NB4 (cell line): ENCODE measurements at places on chromosomes 3 and 15.

- DNase-seq = no peak
Observed at GRCh38 chr3:14555835-14556234, 15.7 kb upstream of the GRIP2 start.

DNA sequence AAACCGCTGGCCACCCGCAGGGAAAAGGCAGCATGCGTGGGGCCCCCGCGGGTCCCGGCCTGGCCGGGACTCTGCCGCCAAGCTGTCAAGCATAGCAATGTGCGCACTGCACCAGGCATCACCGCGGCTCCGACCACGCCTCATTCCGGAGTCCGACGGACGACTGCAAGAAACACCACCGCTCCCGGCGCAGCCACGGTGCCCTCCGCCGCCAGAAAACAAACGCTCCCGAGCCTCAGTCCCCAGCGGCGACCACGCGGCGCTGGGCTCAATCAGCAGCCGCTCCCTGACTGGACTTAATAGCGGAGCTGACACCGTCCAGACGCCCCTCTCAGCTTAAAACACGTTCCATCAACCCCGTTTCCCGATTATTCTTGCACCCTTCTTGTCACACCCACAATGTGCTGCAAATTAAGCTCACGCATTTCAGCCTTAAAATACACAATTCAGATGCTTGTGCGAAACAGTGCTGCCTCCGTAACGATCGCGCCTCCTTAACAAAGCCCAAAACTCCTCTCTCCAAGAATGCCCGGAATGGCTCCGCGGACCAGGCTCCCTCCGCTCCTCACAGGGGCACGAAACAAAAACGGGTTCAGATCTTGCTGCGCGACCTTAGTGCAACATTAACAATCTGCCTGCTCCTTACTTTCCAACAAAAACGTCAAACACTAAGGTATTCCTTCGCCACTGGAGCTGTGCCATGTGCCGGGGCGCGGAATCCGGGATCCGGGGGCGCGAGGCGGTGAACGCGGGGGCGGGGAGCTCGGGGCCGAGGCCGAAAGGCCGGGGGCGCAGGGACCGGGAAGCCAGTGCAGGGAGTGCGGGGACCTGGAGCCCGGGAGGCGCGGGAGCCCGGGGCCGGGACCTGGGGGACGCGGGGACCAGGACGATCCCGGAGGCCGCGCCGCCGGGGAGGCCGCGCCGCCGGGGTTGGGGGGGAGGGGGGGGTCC lies 655 bp downstream of the CYFIP1 start:
- DNase-seq = peak; percentile 81

DNA sequence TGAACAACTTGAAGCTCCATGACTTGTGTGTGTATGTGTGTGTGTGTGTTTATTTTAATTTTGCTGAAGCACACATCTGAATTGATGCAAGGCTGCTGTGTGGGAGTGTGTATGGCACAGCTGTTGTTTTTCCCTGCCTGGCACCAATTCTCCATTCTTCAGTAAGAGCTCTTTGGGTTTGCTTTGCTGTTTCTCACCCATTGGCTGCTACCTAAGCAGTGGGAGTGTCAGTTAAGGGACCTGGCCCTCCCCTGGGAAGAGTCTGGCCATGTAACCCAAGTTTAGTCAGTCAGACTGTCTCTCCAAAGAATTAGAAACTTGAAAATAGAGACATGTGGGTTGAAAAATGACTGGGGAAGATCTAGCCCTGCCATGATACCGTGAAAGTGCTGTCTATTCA lies 126.2 kb upstream of the SYNPR start:
- DNase-seq = no peak

GRCh38 chr3:129399895-129400357 lies 28.5 kb downstream of the EFCAB12 start:
- DNase-seq = peak; percentile 62

DNA sequence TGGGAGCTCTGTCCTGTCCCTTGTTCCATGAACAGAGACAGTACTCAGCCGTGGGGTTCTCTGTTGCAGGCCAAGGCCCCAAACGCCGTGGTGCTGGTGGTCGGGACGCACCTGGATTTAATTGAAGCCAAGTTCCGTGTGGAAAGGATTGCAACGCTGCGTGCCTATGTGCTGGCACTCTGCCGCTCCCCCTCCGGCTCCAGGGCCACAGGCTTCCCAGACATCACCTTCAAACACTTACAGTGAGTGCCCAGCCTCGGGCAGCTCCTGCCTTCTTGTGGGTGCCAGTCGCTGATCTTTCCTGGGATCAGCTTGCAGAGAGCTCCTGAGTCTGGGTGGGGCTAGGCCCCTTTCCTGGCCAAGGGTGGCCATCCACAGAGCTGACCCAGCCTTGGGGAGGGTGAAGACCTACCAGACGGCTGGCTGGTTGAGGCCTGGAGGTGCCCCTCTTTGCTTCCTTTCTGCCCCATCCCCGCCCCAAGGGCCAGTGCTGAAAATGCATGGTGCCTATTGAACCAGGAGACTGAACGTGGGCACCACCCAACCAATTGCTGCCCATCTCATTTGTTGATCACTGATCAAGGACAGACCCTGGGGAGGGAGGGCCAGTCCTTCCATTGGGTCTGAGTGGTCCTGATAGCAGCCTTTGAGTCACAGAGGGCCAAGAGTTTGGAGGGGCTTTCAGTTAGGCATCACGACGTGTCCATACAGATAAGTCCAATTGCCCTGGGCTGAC lies 106.9 kb downstream of the LRRK1 start:
- no peak for DNase-seq

- no peak for DNase-seq
Observed at GRCh38 chr3:177968891-177969290, 567.3 kb upstream of the KCNMB2 start.

GRCh38 chr3:9047452-9048346 lies 84.4 kb upstream of the RAD18 start:
- no peak for DNase-seq

GRCh38 chr15:57146506-57147201 lies 228.2 kb downstream of the TCF12 start:
- peak; percentile 61 for DNase-seq

GRCh38 chr3:8338424-8338823 lies 163.2 kb upstream of the LMCD1 start:
- DNase-seq = no peak

DNA sequence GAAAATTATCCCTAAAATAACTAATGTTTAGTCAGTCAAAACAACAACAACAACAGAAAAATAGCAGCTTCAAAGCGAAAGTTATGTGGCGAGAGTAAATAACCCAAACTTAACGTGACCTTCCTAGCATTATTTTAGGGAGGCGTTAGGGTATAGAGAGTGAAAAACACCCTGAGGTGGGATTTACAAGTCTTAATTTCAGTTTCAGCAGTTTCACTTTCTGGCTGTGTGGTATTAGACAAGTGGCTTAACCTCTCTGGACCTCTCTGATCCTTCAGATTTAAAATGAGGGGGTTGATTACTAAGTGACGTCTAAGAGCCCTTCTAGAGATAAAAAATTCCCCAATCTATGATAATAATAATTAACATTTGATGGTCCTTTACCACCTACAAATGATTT lies 291.2 kb downstream of the ZBTB20 start:
- no peak for DNase-seq

DNA sequence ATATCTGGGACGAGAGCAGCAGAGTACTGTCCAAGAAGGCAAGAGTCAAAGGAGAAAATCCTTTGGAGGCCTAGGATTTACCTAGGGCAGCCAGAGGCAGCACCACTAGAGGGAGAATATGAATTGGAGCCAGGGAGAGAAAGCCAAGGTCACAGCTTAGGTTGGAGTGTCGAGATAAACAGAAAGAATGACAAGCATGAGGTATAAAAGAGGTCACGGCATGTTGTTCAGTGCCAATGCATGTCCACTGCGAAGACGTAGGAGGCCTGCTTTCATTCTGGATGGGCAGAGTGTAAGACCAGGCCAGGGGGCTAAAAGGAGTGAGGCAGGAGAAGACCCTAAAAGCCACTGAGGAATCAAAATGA lies 47.2 kb downstream of the THBS1 start:
- no peak for DNase-seq

DNA sequence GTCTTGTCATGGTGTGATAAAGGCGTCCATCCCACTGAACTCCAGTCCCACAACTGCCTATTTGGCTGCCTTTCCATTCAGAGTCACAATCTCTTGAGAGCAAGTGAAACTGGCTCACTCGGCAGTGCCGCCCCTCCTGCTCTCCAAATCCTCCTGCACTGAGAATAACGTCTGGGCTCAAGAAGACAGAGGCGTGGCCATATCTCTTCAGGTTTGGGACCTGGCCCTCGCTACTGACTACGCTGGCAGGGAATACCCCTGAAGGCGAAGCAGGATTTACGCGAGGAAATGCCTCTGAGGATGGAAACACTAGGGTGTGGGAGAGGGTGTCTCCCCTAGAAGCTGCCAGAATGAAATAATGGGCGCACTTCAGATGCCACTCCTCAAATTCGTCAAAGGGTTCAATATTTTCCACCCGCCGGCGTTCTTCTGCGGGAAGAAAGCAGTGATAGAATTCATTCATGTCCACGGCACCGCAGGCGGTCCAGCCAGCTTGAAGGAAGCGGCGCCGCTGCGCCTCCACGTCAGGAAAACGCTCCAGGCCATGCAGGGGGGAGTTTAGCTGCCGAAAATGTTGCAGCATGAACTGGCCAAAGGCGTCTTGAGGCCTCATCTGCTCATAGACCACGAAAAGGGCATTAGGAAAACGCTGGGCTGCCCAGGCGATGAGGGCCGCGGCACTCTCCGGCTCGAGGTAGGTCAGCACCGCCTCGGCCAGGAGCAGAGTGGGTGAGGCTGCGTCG lies 985 bp downstream of the LCMT2 start:
- peak; percentile 4 for DNase-seq

DNA sequence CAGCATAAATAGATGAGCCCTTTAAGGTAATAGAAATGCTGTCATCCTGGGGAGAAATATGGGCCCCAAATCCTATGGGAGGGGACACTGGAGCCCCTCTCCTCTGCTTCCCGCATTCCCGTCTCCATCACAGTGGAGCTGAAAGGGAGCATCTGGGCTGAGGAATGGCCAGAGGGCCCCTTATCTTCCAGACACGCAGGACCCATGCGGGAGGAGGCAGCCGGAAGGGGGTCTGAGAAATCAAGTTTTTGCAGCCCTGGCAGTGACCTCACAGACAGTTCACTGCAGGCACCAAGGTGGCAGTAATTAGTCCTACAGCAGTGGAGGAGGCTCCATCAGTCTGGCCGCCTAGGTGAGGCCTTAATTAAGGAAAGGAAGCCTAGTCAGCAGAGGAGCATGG lies 80.2 kb downstream of the RAB11A start:
- DNase-seq = no peak

DNA sequence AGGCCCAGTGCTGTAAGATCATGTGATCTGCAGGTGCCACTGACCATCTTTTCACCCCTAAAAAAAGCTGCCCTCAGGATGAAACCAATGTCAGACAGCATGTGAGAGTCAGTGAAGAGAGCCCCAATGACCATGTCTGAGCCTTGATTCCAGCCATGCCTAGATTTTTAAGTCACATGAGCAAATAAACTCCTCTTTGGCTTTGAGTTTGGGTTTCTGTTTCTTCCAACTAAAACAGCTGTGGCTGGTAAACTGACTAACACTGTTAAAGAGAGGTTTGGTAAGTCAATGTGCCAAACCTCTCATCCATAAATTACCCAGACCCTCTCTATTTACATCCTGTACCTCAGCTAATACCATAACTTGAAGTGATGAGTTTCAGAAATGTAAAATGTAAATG lies 8.3 kb downstream of the MYO5A start:
- DNase-seq = no peak

- no peak for DNase-seq
Observed at GRCh38 chr3:149494759-149495580, 20.5 kb downstream of the TM4SF4 start.

DNA sequence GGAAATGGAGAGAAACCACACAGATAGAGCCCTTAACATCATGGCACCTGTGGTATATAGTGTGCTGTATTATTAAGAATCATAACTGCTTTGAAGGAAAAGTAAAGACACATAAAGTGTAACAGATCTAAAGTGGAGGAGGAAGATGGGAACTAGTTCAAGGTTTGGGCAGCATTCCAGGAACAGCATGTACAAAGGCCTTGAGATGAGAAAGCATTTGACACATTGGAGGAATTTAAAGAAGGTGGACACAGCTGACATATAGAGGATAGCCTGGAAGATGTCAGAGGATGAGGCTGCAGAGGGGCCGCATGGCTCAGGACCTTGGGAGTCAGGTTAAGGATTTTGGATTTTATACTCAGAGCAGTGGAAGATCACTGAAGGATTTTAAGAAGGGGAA lies 39.0 kb downstream of the LRTM1 start:
- no peak for DNase-seq

DNA sequence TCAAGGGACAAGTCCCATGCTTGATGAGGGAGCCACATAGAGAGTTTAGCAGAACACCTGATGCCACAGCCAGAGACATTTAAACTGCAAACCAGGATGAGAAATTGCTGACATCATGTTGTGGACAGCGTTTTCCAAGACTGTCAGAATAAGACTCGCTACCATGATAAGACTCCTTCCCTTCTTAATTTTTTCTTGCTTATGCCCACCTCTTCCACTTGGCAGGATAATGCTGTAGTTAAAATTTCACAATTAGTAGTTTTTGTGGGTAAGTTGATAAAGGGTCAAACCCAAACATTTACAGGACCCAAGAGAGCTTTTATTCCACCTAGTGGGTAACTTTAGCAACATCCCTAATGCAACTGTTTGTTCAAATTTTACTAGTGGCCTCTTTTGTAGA lies 3.0 kb upstream of the PIAS1 start:
- DNase-seq = peak; percentile 65

GRCh38 chr3:163773136-163773535 lies 1305.2 kb downstream of the SI start:
- DNase-seq = no peak

DNA sequence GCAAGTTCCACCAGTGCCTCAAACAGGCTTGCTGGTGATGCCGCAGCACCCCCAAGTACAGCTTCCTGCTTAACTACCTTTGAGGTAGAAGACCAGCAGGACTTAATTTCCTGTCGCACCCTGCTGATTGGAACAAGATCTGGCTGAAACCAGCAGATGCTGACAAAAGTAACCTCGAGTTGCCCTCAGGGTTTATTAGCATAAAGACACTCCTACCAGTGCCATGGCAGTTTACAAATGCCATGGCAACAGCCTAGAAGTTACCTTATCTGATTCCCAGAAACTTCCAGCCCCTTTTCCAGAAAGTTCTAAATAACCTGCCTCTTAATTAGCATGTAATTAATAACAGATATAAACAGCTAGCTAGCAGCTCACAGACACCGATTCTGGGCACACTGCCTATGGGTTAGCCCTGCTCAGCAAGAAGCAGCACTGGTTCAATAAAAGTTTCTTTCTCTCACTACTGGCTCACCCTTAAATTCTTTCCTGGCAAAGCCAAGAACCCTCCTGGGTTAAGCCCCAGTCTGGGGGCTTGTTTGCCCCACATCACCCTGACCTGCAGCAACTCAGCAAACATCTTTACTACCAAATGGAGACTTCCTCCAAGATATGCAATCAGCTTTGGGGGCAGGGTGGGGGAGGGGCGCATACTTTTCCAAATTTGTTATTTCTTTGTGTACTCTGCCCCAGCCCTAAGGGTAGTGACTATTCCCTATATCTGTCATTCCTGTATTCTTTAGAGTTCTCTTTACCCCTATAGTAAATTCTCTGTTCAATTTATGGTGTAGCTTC lies 54.2 kb downstream of the MAP4 start:
- DNase-seq = peak; percentile 8
